ENCODE measurements at places on chromosomes 2 and 18.

DNA sequence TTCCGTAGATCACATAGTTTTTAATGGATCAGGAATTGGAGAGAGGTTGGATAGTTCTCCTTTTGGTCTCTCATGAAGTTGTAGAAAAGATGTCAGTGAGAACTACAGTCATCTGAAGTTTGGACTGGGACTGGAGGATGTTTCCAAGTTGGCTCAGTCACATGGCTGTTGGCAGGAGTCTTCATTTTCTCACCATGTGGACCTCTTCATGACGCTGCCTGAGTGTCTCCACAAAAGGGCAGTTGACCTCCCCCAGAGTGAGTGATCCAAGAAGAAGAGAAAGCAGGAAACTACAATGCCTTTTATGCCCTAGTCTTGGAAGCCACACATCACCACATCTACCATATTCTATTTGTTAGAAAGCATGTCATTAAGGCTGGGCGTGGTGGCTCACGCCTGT lies 171.7 kb downstream of the EPHA4 start:
- no peak for DNase-seq

- no peak for DNase-seq
Observed at GRCh38 chr2:11534071-11534745, 363 bp downstream of the GREB1 start.

- DNase-seq, result no peak
Observed at GRCh38 chr18:27017901-27018500, 152.5 kb upstream of the AQP4 start.

DNA sequence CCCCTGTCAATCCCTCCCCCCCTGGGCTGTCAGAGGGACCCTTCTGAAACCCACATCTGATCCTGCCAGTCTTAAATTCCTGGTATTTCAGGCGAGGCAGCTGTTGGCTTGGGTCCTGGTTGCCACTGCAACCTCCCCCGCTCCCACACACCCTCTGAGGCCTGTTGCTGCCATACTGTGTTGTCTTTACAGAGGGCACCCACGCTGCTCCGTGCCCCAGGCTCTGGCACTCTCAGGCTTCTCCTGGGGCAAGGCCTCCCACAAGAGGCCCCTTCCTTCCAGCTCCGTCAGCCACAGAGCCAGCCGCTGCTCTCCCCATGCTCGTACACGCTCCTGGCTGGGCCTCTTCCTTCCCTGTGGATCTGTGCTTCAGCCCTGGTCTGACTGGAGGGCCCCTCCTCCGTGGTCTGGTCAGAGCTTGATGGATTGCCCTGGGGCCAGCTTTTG lies 8.6 kb downstream of the CABLES1 start:
- DNase-seq, result no peak

GRCh38 chr18:37946324-37946723 lies 380.7 kb upstream of the CELF4 start:
- DNase-seq, result no peak

GRCh38 chr2:218002845-218003180 lies at the start of gene TNS1:
Gene TNS1 (minus strand): TSS chr2:218002995. CDS start chr2:218002872, 123 bp downstream.
- no peak for DNase-seq

DNA sequence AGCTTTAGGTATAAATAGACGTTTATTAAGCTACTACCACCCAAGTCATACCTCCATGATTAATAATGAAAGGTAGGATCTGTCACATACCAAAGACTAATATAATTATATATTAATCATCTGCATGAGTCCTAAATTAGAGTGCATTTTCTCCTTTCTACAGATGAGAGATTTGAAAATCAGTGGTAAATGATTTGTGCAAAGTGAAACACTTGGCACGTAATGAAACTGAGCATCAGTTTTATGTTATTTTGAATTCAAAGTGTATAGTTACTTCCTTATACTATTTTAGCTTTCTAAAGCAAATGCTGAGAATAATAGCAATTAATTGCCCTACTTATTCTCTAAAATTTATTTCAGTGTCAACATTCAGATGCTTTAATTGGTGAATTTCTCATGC lies 615.3 kb downstream of the TRIB2 start:
- no peak for DNase-seq

All from AG04449 (cell line).